Activated naive CD4-positive, alpha-beta T cell (primary cell): ENCODE measurements at places on chromosomes 1 and 21.
A peak's percentile ranks its signal among the peaks of the same experiment; 100 is the strongest.

- no peak for DNase-seq
These were observed 33.7 kb downstream of the L1TD1 start for GRCh38 chr1:62228136-62228882.

DNA sequence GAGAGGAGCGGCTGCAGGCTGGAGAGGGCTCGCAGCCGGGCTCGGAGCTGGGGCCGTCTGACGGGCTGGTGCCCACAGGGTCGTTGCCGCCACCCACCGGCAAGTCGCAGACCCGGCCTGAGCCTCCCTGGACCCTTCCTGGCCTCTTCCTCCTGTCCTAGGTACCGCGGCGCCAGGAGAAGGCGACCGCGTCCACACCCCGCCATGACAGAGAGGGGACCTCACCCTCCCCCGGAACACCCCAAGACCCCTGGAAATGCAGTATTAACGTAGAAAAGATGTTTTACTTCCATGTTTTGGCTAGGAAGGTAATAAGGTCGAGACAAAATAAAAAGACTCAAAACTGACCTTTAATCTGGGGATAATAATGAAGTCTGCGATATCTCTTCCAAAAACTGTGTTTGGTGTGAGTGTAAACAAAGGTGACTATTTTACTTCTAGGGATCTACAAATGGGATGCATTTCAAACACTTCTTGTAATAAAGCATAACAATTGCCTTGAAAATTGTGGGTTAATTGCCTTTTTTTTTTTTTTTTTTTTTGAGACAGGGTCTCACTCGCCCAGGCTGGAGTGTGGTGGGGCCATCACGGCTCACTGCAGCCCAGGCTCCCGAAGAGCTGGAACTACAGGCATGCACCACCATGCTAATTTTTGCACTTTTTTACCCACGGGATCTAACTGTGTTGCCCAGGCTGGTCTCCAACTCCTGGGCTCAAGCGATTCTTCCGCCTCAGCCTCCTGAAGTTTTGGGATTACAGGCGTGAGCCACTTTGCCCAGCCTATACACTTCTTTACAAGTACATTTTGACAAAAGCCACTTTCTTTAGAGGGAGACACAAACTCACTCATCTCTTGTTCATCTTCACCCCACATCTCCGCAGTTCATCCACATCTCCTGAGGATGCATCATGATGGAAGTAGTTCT lies 838 bp upstream of the RSRP1 start:
- DNase-seq: no peak

DNA sequence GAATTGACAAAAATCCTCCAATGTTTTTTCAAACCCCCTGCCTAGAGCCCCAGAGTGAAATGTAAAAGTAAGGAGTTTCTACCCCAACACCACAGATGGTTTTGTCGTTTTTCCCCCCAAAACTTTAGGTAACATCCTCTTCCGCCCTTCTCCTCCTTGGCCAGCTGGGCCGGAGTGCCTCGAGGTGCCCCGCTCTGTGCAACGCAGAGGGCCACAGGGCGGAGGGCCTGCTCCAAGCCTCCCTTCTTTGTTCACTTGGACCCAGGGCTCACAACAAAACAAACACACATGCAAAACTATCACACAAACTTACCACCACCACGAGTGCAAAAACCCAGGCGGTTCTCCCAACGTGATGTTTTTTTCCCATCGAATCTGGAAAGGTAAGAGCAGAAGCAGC lies 1.9 kb downstream of the SSBP3 start:
- no peak for DNase-seq

GRCh38 chr1:213982672-213983492 lies 4.9 kb upstream of the PROX1 start:
- no peak for DNase-seq

GRCh38 chr1:68485431-68486022 lies 11.4 kb downstream of the DEPDC1 start:
- no peak for DNase-seq

DNA sequence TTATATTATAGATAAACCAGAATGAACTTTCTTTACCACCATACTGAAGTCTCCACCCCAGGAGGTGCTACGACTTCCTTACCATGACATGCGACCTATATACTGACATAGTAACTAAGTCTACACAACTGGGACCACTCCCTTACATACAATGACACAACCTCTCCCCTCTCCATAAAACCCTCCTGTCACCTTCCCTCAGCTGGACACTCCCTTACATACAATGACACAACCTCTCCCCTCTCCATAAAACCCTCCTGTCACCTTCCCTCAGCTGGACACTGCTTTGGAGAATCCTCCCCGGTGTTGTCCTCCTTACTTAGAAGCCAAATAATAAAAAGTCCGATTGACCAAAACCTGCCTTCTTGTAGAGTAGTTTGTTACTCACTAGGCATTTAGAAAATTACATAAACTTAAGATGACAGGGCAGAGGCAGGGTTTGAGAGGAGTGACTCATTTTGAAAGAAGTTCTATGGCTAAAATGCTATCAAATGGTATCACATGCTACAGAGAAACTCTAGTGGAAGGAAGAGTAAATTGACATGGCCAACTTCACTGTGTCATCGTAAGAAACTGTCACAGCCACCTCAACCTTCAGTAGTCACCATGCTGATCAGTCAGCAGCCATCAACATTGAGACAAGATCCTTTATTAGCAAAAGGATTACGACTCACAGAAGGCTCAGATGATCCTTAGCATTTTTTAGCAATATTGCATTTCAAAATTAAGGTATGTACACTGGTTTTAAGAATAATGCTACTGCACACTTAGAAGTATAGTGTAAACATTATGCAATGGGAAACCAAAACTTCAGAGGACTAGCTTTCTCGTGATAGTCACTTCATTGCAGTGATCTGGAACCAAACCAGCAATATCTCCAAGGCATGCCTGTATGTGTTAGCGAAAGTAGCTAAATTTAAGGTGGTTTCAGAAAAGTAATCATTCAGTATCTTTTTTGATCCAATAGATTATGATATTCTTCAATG lies 56.4 kb downstream of the AHCTF1 start:
- no peak for DNase-seq

DNA sequence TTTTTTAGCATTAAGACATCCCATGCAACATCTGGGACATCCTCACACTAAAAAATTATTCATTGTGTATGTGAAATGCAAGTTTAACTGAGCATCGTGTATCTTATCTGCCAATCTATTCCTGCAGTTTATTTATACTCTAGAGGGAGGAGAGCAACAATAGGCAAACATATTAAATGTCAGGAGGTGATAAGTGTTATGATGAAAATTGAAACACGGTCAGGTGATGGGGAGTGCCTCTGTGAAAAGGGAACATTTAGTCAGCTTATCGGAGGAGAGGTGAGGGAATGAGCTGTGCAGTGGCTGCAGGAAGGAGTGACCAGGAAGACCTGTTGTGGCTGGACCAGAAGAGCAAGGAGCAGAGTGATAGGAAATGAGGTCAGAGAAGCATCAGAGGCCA lies 775 bp upstream of the EFCAB14 start:
- DNase-seq: no peak

DNA sequence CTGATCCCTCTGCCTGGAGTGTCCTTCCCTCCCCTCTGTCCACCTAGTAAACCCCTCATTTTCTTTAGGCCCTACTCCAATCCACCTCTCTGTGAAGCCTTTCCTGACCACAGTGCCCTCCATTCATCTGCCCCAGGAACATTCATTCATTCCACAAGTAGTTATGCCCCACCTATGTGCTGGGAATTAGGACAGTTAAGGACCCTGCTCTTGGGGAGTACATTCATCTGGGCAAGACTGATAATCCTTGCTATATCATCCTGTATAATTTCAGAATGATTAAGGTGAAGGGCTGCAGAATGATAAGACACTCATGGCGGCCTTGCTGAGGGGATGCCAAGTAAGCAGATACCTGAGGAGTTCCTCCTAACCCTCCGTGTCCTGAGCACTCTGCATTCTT lies 10.3 kb upstream of the FAM20B start:
- no peak for DNase-seq

DNA sequence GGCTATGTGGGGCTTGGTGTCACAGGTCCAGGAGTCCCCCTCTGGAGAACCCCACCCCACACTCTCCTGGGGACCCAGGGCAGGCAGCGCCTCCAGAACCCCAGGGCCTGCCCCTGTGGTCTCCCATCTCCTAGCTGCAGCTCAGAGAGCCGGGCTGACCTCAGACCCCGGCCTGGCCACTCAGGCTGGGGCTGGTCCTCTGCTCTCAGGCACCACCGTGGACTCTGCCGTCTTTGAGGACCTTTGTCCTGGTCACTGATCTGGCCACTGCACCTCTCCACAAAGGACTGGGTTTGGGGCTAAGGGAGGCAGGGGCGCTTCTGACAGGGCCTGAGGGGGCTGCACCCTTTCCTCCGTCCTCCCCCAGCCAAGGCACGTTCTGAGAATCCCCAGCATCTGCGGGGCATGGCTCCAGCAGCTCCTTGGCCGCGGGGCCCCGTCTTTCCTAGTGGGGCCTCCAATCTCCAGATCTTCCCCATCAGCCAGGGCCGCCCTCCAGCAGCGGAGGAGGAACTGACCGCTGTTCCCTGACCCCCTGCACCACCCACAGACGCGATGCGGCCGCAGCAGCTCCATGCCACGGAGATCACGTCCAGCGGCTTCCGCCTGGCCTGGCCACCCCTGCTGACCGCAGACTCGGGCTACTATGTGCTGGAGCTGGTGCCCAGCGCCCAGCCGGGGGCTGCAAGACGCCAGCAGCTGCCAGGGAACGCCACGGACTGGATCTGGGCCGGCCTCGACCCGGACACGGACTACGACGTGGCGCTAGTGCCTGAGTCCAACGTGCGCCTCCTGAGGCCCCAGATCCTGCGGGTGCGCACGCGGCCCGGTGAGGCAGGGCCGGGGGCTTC lies 3.3 kb downstream of the VWA1 start:
- DNase-seq: no peak

- no peak for DNase-seq
These were observed 362.4 kb upstream of the KAZN start for GRCh38 chr1:14236097-14236496.

- no peak for DNase-seq
These were observed 45.6 kb downstream of the PBX1 start for GRCh38 chr1:164604541-164604940.

GRCh38 chr1:41739061-41739955 lies 179.4 kb downstream of the HIVEP3 start:
- peak; percentile 8 for DNase-seq

GRCh38 chr1:214864896-214865688 lies 217.4 kb upstream of the KCNK2 start:
- no peak for DNase-seq

DNA sequence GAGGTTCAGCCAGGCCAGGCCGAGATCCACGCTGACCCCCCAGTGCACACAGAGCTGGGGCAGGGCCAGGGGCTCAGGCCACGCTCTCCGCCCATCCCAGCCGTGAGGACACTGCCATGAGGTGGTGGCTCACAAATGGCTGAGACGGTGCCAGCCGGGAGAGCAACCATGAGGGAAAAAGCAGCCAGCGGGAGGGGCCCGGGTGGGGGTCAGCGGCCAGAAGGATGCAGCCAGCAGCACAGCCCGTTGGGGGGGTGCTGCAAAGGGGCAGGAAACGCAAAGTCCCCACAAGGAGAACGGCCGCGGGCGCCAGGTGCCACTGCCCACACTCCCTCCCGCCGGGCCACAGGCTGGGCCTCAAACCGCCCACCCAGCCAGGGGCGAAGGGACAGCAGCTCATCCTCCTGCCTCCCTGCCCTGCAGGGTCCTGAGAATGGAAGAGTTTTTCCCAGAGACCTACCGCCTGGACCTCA lies 8.3 kb downstream of the TTLL10 start:
- no peak for DNase-seq

DNA sequence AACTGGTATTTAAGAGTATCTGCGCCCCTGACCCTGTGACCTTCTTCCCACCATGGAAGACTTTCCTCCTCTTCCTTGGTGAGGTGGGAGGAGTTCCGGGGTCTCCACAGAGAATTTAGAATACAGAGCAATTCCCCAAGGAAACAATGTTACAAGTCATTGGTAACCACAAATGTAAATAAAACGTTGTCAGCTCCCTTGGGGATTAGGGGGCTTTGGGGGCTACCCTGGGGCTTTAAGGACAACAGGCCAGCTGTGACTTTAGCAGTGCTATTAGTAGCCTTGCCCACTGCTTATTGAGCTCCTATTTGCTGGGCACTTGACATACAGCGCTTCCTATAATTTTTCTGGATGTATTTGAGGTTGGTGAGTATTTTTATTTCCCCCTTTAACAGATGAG lies 69.0 kb downstream of the IGSF21 start:
- DNase-seq: no peak

DNA sequence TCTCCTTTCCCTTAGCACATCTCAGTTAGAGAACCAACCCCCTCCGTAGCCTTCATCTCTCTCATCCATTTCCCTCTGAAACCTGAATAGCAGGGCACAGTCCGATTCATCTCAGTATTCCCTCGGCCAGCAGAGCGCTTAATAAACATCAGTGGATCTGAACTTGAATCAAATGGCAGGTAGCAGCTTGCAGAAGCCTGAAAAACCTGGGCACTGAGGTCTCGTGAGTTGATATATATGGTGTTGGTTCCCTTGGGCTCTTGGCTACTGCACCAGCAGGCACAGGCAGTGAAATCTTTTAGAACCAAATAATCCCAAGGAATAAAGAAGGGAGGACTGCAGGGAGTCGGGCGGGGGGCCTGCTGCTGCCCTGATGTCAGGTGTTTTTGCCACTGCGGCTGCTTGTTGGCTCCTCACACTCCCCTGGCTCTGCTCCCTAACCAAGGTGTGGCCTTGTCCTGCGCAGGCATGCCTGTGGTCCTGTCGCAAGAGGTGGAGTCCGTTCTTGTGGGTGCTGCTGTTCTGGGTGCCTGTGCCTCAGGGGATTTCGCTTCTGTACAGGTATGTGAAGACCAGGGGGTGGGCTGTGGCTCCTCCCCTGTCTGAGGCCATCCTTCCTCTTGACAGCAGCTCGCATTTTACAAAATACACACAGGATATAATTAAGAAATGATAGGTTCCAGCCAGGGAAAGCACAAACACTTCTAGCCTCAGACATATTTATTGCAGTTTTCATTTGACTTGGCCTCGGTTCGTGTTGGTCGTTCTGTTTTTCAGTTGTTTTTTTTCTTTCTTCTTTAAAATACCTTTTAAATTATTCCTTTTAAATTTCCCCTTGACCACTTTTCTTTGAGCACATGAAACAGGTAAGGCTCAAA lies 140.9 kb upstream of the HOOK1 start:
- no peak for DNase-seq

DNA sequence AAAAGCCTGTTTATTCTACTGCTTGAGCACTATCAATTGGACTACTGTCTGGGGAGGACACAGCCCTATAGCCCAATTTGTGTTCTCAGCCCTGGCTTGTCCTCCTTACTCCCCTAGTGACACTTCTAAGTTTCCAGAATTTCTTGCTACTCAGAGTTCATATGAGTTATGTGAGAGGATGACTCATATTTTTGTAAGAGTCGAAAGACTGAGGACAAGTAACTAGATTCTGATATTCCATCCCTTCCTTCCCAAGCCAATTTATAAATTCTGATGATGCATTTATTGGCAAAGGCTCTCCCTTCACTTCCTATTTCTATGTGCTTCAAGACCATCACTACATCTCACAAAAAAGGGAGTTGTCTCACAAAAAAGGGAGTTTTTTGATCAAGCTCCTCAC lies 422.2 kb upstream of the DEPDC1 start:
- no peak for DNase-seq

GRCh38 chr1:59685666-59686065 lies 129.1 kb upstream of the HOOK1 start:
- no peak for DNase-seq
